Right renal pelvis (tissue), 4 donors: ENCODE measurements at places on chromosomes 6 and 20. TPM values are rescaled to one million over a fixed set of nuclear protein-coding genes. Genes with fewer than 3 reads are reported as not detected.

Gene TBC1D22B
- 13.9 TPM for polyA plus RNA-seq

DNA sequence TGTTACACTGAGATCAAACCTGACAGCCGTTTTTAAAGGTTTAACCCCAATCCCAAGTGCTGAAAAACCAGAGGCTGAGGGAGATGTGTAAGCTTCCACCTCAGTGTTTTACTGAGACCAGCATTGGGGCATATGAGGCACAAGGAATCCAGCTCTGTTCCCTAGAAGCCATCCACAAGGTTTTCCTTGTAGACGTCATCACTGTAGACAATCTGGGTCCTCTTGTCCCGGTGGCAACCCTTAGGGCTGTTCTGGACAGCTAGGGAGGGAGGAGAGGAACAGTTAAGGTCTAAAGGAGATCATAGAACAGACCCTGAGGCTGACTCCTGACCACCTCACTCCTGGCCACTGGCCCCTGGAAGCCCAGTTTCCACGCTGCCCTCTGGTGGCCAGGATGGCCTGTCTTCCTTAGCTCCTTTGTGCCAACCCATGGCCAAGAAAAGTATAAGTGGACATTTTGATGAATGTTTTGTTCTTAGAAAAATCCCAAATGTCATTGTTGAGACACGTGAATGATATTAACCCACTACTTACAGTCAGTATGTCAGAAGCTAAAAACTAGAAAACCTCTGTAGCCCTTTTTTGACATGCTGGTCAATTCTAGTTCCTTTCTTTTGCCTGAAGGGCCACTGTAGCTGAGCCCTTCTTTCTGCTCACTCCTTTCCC is 6.4 kb downstream of the CFB start:
- DNase-seq, result no peak

Gene TSBP1
- polyA plus RNA-seq, result not detected

Gene KCNS1
- polyA plus RNA-seq, result 0.57 TPM

DNA sequence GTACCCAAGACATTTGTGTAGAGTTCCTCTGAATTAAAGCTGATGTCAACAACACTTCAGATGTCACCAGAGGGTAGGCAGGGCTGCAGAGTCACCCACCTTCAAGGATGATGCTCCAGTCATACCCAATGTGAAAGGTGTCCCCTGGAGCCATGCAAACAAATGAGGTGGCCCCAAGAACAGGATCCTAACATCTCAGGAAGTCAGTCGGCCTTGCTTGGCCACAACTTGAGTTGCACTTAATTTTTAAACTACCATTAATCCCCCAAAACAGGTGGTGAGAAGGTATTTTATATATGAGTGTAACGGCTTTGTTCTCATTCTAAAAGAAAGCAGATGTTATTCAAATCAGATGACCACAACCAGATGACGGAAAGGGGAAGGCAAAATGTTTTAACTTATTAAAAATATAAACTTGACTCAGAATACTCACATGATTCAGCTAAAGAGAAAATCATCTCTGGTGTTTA is 21.1 kb upstream of the SERPINB1 start:
- DNase-seq, result no peak

DNA sequence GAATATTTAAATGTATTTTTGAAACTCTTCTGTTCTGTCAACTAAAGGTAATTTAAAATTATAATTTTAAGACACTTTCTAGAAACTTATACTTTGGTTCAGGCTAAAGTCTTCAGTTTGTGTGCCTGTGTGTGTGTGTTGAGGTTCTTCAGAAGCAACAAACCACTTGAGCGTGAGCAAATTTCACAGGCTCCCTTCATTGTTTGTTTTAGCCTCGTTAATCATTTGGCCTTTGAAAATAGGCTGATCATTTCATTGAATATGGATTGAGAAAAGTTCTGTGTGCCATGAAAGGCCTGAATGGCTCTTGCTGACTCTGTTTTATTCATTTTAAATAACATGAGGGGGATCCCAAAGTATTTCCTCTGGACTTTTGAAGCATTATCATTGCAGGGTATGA is 420.1 kb downstream of the CDKAL1 start:
- no peak for DNase-seq

Gene LIME1
- 8.6 TPM for polyA plus RNA-seq

- DNase-seq, result no peak
Observed at GRCh38 chr6:93735099-93735498, 315.7 kb upstream of the EPHA7 start.
